ENCODE measurements at places on chromosomes 3 and 15.

DNA sequence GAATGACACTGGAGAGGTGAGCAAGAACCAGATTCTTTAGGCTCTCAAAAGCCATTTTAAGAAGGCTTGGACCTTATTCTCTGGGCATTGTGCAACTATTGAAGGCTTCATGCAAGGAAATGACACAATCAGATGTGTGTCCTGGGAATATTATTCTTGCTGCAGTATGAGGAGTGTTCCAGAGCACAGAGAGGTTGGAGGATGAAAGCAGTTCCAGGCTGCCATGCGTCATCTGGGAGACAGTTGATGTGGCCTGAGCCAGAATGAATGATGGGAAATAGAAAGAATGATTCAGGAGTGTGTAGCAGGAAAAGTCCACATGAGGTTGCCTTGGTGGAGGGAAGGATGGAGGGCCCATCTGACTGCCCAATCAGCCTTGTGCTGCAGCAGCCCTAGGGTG is 123.1 kb downstream of the CHCHD6 start:
- DNase-seq: no peak

DNA sequence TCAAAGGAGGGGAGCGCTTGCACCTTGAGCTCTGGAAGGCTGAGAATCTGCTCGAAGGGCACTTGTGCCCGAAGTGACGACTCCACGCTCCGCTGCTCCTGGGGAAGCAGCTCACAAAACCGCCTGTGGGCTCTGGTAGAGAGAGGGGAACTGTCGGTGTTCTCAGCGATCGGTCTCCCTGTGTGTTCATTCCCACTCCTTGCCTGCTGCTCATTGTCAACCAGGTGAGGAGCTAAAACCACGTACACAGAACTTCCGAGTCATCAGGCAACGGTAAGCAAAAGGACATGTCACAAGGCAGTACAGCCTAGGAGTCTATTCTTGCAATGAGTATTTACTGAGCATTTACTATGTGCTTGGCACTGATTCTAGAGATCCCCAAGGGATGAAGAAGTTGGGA is 1.5 kb downstream of the CIB1 start:
- DNase-seq: no peak

DNA sequence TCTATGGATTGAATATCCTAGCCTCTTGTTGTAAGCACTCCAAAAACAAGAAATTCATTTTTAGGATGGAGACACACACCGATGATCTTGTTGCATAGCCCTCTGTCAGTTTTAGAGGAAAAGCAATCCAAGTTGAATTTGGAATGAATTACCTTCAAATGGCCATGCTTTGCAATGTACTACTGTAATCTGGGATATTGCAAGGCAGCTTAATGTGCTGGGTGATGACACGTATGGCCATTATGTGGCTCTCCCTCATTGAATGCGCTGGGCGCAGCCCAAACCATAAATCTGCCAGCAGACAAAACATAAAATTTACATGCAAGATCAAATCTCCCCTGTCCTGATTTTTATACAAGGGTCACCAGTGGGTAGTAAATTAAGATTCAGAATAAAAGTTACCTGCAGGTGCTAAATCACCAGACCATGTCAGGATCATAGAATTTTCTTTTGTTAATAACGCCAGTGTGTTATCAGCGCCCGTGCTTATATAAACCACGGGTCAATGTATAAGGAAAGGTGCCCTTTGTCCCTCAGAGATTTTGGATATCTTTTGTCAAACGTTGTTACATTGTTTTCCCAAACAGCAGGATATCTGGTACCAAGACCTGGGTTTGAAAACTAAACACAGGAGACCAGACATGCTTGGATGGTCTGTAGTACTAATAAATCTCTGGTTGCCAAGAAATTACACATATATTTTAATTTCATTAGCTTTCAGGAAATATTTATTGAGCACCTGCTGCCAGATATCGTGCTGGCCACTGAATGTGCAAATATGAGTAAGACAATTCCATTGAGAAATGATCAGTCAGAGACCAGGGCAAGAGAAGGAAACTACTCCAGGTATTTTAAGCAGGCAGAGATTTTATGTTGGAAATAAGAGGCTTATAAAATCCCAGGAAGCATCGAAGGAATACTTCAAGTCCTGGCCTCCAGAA is 237.1 kb downstream of the EBLN2 start:
- DNase-seq: peak; percentile 79

- DNase-seq: no peak
These were observed 71.3 kb upstream of the FNDC3B start for GRCh38 chr3:171967932-171968678.

DNA sequence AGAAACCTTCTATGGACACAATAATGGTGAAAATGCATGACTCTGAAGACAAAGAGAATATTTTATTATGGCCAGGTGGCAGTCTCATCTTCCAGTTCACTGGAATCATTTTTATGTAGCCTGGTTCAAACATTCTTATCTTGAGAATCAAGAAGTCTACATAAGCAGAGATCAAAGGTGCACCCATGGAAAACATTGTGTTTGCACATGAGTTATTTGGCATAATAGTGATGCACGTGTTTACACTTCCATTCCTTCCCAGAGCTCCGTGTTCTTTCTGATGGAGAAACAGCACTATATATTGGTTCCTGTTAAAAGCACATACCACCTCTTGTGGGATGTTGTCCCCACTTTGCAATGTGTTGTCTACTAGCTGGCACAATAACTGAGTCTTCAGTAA is 572.2 kb downstream of the GRM7 start:
- no peak for DNase-seq

- DNase-seq: no peak
These were observed 16.9 kb upstream of the LACTB start for GRCh38 chr15:63104727-63105126.

DNA sequence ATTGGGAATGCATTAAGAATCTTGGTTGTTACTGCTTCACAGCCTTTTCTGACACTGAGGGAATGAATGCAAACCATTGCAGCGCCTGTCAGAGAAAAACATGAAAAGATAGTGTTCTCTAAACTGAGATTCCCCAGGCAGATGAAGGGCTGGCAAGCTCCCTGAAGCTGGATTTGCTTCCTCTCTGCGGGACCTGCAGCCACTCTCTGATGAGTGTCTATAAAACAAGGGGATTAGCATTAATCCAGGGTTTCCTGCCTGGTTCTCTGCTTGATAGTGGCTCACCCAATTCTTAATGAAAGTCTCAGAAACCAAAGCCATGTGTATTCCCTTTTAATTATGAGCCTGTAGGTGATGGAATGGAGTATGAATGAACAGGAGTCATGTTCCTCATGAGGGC is 344.3 kb upstream of the UMPS start:
- DNase-seq: no peak

DNA sequence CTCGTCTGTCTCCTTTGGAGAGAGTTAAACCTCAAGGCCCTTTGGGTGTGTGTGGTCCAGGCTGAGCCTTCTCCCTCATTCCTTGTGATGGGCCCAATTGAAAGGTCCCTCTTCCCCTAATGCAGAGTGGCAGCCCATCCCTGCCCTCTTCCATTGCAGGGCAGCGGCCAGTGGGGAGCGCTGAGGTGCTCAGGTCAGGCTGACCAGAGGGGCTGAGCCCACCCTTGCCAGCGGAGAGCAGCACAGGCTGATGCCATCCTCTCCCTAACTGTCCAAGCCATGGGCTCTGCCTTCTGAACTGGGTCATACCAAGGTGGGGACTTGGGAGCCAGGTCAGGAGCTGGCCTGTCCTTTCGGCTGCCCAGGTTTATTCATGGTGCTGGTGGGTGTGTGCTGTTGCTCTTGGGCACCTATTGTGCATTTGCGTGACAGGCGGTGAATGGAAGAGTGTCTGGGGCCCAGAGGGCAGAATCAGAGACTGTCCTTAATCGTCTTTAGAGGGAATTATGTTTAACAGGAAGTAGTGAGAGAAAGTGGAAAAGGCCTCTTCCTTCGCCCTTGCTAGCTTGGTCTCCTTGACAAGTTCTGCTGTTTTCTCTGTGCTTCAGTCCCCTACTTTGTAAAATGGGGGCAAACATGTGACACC is 96.9 kb downstream of the VGLL4 start:
- no peak for DNase-seq

DNA sequence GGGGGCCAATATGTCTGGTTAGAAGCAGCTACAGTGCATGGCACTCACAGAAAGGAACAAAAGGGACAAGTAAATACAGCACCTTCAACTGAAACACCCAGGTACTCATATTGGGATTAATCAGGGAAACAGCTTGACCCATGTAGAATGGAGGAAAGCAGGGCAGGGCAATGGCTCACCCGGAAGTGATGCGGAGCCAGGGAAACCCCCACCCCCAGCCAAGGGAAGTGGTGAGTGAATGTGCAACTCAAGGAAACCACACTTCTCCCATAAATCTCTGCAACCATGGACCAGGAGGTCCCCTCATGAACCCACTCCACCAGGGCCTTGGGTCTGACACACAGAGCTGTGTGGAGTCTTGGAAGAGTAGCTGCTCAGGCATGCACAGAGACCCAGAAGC is 117.1 kb downstream of the MTHFS start:
- no peak for DNase-seq

DNA sequence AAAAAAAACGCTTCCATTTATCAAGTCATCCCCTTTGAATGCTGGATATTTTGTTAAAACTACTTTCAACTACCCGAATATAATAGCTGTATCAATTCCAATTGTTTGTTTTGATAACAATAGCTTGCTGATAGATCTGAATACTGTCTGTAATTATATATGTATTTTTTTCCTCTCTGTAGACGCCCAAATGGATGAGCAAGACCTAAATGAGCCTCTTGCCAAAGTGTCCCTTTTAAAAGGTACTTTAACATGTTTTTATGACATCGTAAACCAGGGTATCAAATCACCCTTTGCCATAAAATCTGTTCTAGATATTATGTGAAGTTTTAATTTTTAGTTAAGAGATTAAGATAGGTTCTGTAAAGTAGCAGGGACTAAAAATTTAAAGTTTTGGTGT is 111.5 kb upstream of the FLNB start:
- peak; percentile 94 for DNase-seq

- DNase-seq: no peak
These were observed 1.1 kb downstream of the PAK6 start for GRCh38 chr15:40239693-40240618.

DNA sequence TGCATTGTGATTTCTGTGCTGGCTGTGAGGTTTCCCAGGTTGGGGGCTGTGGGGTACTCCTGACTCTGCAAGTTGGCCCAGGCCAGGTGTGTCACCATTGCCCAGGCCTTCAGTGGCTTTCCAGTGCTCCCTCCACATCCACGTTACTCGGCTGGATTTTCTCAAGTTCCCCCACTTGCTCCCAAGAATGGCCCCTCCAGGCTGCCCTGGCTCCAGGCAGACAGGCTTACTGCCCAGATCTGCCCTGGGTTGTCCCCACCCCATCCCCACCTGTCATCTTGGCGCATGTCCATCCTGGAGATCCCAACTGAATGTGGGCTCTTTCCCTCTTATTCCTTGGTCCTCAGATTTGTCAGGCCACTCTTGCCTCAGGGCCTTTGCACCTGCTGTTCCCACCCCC is 3.6 kb downstream of the APBA2 start:
- no peak for DNase-seq

GRCh38 chr3:9761919-9762318 is 7.8 kb downstream of the CAMK1 start:
- no peak for DNase-seq

- no peak for DNase-seq
These were observed 73.0 kb downstream of the SPRED1 start for GRCh38 chr15:38325648-38325990.

- DNase-seq: no peak
These were observed 174.9 kb upstream of the TOPAZ1 start for GRCh38 chr3:44066806-44067205.

GRCh38 chr3:113844622-113845222 is 6.1 kb downstream of the GRAMD1C start:
- DNase-seq: no peak

DNA sequence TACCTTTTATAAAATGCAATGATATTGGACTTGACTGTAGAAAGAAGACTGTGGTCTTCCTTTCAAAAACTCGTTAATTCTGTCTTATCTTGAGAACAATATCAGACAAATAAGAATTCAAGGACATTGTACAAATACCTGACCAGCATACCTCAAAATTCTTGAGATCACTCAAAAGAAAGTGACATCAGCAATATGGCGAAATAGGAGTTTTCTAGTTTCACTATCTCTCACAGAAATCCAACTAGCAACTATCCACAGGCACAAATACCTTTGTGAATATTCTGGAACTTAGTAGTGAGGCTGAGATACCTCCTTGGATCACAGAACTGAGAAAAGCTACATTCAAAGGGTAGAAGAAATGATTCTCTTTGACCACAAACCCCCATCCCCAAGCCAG is 419.7 kb downstream of the ZNF385D start:
- DNase-seq: no peak

DNA sequence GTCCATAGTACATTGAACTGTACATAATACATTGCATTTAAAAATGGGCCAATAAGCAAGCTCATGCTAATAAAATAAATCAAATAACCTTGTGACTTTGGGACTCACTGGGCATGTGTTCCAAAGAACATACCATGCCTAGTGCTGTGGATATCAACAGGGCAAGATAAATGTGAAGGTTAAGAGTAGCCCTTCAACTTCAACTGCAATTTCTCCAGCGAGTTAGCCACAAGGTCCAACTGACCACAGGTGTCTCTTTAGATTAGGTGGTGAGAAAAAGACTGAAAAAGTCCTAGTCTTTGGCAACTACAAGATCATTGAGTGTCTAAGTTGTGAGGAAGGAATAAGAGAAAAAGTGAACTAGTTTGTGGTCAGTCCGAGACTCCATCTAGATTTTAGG is 78.3 kb upstream of the ATP11B start:
- DNase-seq: no peak

GRCh38 chr3:195101001-195101583 is 169.9 kb downstream of the XXYLT1 start:
- DNase-seq: no peak

DNA sequence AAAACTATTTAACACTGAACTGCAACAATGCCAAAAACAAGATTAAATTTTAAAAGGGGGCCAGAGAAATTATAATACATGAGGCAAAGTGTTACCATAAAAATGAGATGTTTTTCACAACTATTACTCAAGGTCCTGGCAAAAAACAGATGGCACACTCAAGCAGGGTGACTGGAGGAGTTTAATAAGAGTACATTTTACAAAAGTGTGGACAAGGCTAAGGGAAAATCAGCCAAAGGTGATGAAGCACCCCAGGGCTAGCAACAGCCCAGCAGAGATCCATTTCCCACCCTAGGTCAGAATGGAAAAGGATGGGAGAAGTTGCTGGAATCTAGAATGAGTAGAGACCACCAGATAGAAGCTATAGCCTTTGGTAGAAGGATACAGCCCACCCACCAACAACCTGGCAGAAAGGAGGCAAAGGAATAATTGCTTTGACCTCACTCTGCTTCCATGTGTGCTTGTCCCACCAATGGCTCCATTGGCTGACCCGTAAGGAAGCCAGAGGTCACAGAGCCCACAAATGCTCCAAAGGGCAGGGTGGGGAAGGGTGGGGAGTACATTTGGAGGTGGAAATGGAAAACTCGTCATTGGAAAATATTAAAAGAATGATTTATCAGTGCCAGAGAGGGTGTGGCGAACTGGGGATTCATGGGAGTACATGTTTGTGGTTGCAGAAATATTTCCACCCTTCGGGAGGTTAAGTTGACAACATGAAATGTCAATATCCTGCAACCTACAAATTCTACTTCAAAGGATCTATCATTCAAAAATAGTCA is 161.0 kb upstream of the UBE2E2 start:
- no peak for DNase-seq

GRCh38 chr3:165518346-165518745 is 318.9 kb downstream of the BCHE start:
- no peak for DNase-seq
